ENCODE measurements at places on chromosomes 6 and 20. TPM values are rescaled to one million over a fixed set of nuclear protein-coding genes. Genes with fewer than 3 reads are reported as not detected.

Gene SYCP2
- total RNA-seq: 0.65 TPM

DNA sequence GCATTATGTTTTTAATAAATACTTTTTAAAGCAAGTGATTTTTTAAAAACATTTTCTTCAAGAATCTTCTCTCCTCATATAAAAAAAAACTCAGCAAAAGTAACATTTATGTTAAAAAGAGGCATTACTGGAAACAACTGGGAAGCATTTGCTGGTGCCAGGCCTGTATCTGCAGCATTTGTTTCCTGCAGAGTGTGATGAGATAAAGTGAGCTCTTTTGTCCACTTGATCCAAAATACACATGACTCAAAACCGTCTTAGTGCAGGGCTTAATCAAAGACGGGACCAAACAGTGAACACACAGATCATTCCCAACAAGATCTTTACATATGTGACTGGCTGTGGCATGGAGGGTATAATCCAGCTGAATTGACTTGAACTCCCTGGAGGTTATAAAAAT is 28.3 kb upstream of the RIPPLY2 start:
- DNase-seq: no peak

DNA sequence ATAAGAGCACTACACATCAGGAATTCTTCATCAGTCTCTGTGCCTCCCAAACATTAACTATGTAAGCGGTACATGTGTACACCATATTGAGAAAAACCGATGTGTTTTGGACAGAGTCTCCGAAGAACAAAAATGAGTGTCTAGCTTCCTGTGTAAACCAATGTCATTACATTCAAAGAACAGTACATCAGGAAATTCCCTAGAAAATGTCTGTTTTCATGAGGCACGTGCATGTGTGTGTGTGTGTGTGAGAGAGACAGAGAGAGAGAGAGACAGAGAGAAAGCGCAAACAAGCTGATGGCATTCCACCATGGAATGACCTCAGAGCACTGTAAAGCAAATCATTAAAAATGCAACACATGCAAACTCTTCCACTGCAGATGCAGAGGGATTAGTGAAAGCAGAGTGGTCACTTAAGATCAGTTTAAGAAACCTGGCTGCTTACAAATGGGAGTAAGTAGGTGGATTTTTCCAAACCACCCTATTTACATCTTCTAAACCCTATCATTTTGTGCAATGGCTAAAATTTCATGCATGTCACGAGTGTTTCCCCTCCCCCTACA is 133.9 kb downstream of the HIVEP2 start:
- no peak for DNase-seq

DNA sequence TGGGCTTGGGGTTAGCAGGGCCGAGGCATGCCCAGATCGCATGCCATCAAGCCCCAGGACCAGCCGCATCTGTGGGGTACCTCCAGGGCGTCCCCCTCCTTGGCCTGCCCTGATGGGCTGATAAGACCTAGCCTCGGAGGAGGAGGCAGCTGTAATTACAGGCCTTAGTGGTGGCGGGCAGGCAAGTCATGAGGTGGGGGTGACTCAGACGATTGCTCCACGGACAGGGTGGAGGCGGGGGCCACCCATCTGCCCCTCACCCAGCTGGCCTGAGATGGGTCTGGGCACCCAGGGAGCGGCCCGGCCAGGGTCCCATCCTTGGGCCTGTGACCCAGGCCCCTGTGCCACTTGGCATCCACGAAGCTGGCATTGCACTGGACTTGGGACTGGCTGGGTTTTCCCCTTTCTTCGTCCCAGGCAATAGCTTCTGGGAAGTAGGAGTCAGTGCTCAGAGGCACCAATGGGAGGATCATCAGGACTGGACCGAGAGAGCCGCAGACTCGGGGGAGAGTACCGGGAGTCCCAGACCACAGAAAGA is 57.5 kb downstream of the CEBPB start:
- DNase-seq: no peak

GRCh38 chr20:61690150-61690549 is 375.5 kb downstream of the TAF4 start:
- no peak for DNase-seq

DNA sequence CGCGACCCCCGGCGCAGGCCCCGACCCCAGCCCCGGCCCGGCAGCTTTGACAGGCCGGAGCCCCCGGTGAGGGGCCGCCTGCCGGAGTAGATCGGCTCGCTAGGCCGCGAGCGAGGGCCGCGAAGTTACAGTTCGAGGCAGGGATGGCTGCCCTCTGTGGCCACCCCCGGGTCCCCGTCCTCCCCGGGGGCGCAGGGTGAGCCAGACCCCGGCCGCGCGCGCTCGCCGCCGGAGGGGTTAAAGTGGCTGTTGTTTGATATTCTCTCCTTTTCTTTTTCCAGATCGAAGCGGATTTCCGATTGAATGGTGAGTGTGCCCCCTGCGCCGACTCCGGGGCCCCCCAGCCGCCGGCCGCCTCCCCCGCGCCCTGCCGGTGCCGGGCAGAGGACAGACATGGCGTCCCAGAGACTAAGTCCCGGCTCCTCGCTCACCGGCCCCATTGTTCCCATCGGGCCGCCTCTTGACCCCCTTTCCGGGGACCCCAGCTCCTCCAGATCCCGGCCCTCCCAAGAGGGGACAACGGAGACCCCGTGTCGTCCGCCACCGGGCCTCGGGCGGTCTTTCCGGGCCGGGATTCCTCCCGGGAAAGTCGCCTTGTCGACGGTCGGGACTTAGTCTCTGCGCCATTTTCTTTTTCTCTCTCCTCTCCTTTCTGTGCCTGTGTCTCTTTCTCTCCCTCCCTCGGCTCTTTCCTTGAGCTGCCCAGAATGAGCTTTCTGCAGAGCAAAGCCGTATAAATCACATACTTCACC is 704 bp downstream of the TOP1 start:
- DNase-seq: peak; percentile 39

GRCh38 chr20:63317601-63318291 is 24.8 kb downstream of the COL20A1 start:
- DNase-seq: no peak

DNA sequence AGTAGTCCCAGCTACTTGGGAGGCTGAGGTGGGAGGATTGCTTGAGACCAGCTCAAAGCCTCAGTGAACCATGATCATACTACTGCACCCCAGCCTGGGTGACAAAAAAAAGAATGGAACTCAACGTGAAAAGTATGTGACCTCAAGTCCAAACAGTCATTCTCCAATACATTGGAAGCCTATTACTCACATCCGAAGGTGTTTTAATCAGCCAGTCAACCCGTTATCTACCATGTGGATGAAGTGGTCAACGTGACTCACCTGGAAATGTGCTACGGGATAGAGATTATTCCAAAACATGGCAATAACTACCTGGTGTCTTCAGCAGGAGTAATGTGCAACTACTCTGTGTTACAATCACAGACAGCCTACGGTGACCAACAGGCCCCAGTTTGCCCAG is 85.8 kb upstream of the TOP1 start:
- no peak for DNase-seq

- DNase-seq: no peak
These were observed 22.4 kb downstream of the OR2B2 start for GRCh38 chr6:27889628-27890444.

DNA sequence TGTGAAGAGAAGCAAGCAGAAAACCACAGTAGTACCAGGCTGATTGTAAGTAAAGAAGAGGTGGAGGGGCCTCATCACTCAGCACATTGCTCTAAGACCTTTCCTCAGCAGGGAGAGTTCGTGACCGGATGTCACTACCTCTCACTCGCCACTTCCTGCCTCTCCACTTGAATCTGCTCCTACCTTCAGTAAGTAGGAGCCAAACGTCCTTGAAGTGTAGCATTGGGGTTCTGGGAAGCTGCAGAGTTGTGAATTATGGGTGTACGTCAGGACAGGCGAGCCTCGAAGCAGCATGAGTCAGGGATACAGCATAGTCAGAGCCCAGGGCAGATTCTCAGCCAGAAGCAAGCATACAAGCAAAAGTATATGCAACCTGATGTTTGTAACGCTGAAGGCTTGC is 224.9 kb downstream of the PHACTR1 start:
- DNase-seq: no peak

Measured in heart right ventricle (tissue), 16 donors.